ENCODE measurements at places on chromosomes 1 and 21.

DNA sequence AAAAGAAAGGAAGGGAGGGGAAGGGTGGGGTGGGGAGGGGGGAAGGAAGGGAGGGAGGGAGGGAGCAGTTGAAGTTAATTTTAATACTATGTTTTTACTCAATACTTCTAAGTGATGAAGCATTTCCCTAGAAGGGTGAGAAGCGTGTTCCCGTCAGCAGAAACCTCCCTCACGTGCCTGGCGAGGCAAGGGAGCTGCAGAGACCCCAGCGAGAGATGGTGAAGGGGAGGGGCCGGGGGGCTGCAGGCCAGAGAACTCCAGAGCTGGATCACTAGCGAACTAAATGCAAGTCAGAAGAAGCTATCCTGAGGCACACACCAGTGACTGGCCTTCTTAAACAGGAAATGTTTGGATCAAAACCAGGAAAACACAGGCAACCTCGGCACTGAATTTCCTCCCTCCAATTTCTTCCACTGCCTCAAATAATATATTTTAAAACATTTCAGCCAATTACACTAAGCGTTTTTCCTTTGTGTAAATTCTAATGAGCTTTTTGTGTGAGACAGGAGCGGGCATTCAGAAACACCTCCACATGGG is 18.0 kb downstream of the WDR4 start:
- no peak for DNase-seq

GRCh38 chr1:47941609-47942239 is 55.5 kb downstream of the TRABD2B start:
- peak; percentile 77 for DNase-seq

DNA sequence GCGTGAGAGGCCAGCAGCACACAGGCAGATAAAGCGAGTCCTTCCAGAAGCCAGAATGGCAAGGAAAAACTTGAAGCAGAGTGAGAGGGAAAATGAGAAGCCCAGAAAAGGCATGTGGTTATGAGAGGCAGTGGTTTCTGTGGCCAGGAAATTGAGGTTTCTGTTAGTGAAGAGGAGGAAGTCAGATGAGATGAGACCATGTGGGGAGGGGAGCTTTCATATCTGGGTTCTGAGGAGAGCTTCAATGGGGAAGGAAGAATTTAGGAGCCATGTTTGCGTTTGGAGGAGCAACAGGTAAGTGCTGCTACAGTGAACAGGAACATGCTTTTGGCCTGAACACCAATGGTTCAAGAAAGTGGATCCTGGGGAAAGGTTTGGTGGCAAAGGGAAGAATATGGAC is 6.1 kb upstream of the CD1A start:
- DNase-seq, result no peak

GRCh38 chr1:206664740-206665139 is 20.0 kb upstream of the MAPKAPK2 start:
- DNase-seq, result no peak

- peak; percentile 39 for DNase-seq
Observed at GRCh38 chr1:48853006-48853405, 76.3 kb upstream of the BEND5 start.

DNA sequence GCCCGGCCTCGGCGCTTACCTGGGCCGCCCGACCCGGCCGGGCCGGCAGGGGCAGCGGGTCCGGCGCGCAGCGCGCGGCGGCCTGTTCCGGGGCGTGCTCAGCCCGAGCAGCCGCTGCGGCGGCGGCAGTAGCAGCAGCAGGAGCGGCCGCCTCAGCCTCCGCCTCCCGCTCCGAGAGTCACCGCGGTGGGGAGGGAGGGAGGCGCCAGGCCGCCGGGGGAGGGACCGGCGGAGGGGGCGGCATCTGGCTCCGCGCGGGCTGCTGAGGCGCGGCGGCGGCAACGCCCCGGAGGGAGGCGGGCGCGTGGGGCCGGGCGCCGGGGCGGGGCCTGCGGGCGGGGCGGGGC is at the start of gene CTNNBIP1:
CTNNBIP1 (minus strand) TSS at position 194 of the 347 bp plus-strand sequence. CDS start 38,205 bp downstream, outside the sequence.
- DNase-seq, result no peak

All from RWPE1 (cell line).